ENCODE measurements at places on chromosomes 6 and 20. TPM values are rescaled to one million over a fixed set of nuclear protein-coding genes. Genes with fewer than 3 reads are reported as not detected.

GRCh38 chr6:154656660-154657059 is 76.6 kb upstream of the SCAF8 start:
- H3K36me3 ChIP-seq = no peaks in the 10 kb centered on the region
- H3K27ac ChIP-seq = no peak overlapping the region
- DNase-seq = no peak
- no peaks in the 10 kb centered on the region for H3K27me3 ChIP-seq

GRCh38 chr6:41179163-41179562 is 16.2 kb upstream of the TREM2 start:
- H3K27ac ChIP-seq = no peak overlapping the region
- peaks cover 7% of the 10 kb centered on the region for H3K27me3 ChIP-seq
- no peaks in the 10 kb centered on the region for H3K4me1 ChIP-seq
- DNase-seq = no peak

GRCh38 chr6:131678442-131678841 is 22.8 kb downstream of the OR2A4 start:
- no peaks in the 10 kb centered on the region for H3K4me1 ChIP-seq
- H3K27me3 ChIP-seq = no peaks in the 10 kb centered on the region
- no peak for DNase-seq
- no peak overlapping the region for H3K27ac ChIP-seq
- H3K4me3 ChIP-seq = no peak overlapping the region

NAA20 gene
- not detected for total RNA-seq

TSHZ2 gene
- total RNA-seq = 3.5 TPM

DNA sequence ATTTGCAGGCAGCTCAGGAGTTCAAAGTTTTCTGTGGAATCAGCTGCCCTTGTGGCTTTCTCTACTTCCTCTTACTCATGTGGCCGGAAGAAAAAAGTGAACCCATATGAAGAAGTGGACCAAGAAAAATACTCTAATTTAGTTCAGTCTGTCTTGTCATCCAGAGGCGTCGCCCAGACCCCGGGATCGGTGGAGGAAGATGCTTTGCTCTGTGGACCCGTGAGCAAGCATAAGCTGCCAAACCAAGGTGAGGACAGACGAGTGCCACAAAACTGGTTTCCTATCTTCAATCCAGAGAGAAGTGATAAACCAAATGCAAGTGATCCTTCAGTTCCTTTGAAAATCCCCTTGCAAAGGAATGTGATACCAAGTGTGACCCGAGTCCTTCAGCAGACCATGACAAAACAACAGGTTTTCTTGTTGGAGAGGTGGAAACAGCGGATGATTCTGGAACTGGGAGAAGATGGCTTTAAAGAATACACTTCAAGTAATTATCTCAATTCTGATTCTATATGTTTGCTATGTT is 1.1 kb downstream of the MGME1 start:
- no peaks in the 10 kb centered on the region for H3K36me3 ChIP-seq
- H3K4me1 ChIP-seq = peaks cover 68% of the 10 kb centered on the region
- H3K4me3 ChIP-seq = peak overlapping the region; percentile 90

PPT2 gene
- 35.7 TPM for total RNA-seq

HLA-DMB gene
- total RNA-seq = 17.0 TPM

CCN6 gene
- total RNA-seq = not detected

DNA sequence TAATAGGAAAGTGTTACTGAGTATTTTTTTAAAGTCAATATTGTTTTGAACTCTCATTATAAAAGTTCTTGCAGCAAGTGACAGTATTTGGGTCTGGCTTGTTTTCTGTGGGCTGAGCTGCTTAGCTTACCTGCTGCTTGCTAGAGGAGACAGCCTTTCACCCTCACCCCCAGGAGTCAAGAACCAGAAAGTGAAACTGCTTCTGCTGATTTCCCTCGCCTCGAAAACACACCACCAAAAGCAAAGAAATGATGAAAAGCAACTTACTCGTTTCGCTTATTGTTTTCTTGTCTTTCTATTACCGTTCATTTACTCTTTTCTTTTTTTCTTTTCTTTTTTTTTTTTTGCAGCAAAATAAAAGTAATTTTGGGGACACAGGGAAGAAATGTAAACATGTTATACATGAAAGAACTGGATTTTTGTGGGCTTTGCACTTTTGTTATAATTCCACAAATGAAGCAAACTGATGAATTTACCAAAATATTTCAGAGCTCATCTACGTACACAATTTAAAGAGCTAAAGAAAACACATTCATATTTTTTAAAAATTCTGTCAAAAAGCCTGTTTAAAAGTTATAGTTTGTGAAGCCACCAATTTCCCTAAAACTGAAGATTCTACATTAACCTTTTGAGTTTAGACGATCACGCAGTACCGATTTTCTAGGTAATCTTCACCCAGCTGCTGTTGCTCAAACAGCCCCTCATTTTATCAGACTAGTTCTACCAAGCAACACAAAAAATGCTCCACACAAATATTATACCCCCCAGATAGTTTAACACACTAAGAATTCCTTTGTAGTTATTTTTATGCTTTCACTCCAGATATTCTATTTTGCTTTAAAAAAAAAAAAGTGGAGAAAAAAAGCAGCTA is 1.7 kb downstream of the SCML4 start:
- peak; percentile 76 for DNase-seq
- H3K4me1 ChIP-seq = peaks cover 24% of the 10 kb centered on the region
- H3K27ac ChIP-seq = no peak overlapping the region
- H3K36me3 ChIP-seq = no peaks in the 10 kb centered on the region
- peak overlapping the region; percentile 25 for H3K4me3 ChIP-seq

C20orf202 gene
- not detected for total RNA-seq

- H3K27ac ChIP-seq = no peak overlapping the region
- DNase-seq = no peak
- H3K4me3 ChIP-seq = no peak overlapping the region
Measured at GRCh38 chr20:63549019-63549418, 1.5 kb upstream of the SRMS start.

DNA sequence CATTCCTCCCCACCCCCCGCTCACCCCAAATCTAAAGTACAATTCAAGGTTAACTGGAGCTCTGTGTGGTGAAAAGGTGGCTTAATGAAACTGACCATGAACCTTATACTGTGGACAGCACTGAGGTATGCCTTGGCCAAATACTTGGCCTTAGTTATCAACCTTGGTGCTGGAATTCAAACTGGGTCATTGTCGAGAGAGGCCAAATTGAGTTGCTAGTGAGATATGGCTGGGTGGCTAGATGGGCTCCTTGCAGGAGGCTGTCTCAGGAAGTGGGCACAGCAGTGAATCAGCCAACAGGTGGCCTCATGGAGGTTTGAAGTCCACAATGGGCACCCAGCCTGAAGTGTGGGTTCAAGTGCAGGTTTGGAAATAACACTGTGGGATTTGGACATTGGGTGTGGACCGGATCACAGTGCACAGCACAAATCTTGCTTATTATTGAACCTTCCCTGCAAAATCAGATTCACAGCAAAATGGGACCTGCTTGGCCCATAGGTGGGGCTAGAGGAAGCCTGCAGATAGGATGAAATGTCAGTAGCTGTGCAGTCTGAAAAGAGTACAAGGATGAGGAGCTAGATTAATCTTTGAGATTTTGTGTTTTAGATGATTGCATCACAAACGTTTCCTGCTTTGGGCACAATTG is 5.6 kb upstream of the BTBD3 start:
- H3K27ac ChIP-seq = no peak overlapping the region
- no peaks in the 10 kb centered on the region for H3K36me3 ChIP-seq
- DNase-seq = no peak
- H3K4me1 ChIP-seq = peaks cover 29% of the 10 kb centered on the region

DNA sequence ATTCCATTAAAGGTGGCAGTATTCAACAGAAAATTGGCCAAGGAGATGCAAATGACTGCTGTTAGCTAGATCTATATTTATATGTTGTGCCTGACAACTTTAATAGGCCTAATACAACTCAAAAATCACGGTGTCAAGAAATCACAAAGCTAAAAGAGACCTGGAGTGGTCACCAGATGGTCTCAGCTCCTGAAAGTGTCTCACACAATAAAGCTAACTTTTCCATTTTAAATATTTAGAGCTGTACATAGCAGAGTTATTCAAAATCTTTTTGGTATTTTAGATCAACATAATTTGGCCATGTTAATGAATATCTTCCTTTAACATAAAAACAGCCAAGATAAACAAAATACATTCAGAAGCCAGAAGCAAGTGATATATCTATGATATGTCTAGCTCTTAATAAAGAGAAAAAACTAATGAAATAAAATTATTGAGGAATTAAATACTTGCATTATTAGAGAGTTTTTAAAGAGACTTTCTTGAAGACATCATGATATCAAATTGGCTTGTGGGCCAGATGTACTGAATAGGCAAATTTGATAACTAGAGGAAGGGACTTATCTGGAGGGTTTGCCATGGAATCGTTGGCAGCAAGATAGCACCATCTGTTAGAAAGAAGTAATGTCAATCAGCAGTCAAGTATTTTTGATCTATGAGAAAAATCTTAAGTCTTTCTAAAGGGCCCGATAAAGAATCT is 84.9 kb upstream of the SCAF8 start:
- H3K4me3 ChIP-seq = no peak overlapping the region
- DNase-seq = no peak
- H3K27ac ChIP-seq = no peak overlapping the region

DNA sequence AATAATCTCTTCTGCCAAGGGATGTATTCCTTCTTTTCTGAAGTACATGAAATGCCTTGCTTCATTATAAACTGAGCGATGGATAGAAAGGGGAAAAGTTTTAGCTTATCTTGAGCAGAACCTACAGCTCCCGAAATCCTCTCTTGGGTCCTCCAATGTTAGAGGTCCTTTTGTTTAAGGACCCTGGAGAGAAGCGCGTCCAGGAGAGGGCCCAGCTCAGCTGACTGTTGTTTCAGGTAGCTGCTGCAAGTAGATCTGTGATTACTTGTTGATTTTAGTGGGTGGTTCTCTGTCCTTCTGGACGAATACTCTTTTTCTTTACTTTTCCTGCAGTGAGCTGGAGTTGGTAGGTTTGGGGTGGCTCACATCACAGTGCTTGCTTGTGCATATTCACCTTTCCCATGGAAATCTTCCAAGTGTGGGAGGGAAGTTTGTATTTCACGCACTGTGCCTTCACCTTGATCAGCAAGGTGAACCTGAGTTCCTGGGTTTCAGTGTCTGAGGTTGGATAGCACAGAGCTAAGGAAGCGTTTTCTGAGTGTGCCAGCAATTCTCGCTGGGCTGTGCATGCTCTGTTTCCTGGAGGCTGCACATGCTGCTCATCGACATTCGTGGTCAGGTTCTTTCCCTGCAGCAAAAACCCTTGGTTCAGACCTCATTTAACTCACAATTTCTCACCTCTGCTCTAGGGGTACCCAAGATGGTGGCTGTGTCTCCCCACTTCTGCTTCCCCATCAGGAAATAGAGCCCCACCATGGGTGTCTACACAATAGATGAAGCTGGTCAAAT is 176.3 kb downstream of the JARID2 start:
- H3K4me3 ChIP-seq = no peak overlapping the region
- DNase-seq = no peak
- no peaks in the 10 kb centered on the region for H3K36me3 ChIP-seq
- no peaks in the 10 kb centered on the region for H3K27me3 ChIP-seq
- H3K4me1 ChIP-seq = peaks cover 9% of the 10 kb centered on the region

GRCh38 chr6:84411060-84411629 is 183.7 kb upstream of the CEP162 start:
- H3K27ac ChIP-seq = no peak overlapping the region
- H3K36me3 ChIP-seq = no peaks in the 10 kb centered on the region
- H3K4me3 ChIP-seq = no peak overlapping the region
- H3K27me3 ChIP-seq = no peaks in the 10 kb centered on the region
- DNase-seq = peak; percentile 58

LYRM4 gene
- total RNA-seq = not detected

DNA sequence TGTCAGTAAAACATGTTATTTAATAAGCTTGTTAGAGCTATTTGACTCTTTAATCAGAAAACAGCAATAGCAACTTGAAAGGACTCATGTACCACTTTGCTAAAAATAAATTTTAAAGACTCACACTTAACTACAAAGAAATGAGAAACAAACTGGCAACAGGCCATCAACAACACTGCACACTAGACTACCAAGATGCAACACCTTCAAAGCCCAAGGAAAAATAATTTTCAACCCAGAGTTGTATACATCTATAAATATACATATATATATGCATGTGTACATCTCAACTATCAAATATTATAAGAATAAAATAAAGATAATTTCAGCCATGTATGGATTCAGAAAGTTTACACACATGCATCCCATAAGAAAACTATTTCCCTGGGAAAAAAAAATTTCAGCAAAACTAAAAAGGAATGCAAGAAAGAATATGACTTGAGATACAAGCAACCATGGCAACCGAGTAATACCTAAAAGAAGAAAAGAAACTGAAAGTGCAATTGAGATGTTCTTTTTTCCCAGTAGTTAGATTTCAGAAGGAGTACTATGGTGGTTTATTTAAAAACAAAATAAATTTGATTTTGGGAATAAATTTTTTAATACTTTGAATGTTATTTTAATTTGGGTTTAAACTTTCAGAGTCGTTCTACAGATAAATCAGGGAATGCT is 303.8 kb downstream of the UBE3D start:
- no peak overlapping the region for H3K4me3 ChIP-seq
- no peaks in the 10 kb centered on the region for H3K36me3 ChIP-seq
- no peak for DNase-seq
- H3K4me1 ChIP-seq = no peaks in the 10 kb centered on the region
- no peaks in the 10 kb centered on the region for H3K27me3 ChIP-seq

RAD21L1 gene
- total RNA-seq = not detected

DNA sequence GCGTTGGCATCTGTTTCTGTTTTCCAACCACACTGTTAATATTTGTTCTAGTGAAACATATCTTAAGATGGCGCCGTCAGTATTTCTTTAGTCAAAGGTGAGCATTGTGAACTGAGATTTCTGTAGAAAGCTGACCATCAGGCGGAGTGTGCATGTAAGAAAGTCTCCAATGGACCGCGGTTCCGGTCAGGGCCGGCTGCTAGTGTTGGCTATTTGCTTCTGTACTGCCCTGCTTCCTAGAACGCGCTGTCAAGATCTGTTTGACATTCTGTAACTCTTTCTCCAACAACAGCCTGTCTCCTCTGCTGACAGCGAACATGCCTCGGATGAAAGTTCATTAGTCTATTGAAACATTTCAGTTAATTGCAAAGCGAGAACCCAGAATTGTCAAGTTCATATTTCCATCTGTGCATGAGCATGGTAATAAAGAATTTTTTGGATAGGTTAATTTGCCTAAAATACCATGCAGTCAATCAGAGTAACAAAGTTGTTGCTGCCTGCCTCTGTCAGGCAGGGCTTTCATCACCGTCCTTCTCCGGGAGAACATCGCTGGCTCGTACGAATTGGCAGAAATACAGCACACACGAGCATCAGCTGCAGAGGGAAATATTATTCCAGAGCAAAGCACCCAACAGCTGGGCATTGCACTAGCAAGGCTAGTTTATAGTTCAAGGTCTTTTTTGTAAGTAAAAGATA is 369.1 kb downstream of the CDH4 start:
- no peak overlapping the region for H3K4me3 ChIP-seq
- H3K36me3 ChIP-seq = no peaks in the 10 kb centered on the region
- H3K27me3 ChIP-seq = peaks cover 64% of the 10 kb centered on the region

- DNase-seq = no peak
- H3K4me1 ChIP-seq = no peaks in the 10 kb centered on the region
- no peaks in the 10 kb centered on the region for H3K27me3 ChIP-seq
- H3K4me3 ChIP-seq = no peak overlapping the region
Measured at GRCh38 chr6:130575971-130576370, 210.2 kb downstream of the TMEM200A start.

CCND3 gene
- total RNA-seq = 84.2 TPM

- peaks cover 5% of the 10 kb centered on the region for H3K36me3 ChIP-seq
- H3K4me3 ChIP-seq = no peak overlapping the region
- peaks cover 8% of the 10 kb centered on the region for H3K4me1 ChIP-seq
- no peak for DNase-seq
Measured at GRCh38 chr6:11248974-11249761, 16.7 kb upstream of the NEDD9 start.

Data from stomach (tissue), 19 donors.